NCI-H146 (cell line): ENCODE measurements at places on chromosomes 4 and X.

- no peak for DNase-seq
Observed at GRCh38 chr4:25702848-25703247, 47.2 kb downstream of the SLC34A2 start.

DNA sequence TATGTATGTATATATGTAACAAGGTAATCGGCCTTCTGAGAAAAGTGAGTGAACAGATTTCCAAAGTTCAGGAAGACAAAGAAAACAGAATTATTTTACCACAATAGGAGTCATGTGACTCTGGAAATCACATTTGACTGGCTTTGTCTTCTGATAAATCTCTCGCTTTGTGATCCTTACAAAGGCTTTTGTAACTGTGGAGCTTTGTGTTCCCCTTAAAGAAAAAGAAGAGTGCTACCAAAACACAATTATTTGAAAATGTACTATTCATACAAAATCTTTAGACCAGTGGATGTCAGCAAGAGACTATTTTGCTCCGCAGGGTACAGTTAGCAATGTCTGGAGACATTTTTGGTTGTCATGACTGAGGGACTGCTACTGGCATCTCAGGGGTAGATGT is 238.8 kb downstream of the LDB2 start:
- DNase-seq, result no peak

GRCh38 chr4:139295942-139296299 is 5.4 kb upstream of the NAA15 start:
- DNase-seq, result no peak

DNA sequence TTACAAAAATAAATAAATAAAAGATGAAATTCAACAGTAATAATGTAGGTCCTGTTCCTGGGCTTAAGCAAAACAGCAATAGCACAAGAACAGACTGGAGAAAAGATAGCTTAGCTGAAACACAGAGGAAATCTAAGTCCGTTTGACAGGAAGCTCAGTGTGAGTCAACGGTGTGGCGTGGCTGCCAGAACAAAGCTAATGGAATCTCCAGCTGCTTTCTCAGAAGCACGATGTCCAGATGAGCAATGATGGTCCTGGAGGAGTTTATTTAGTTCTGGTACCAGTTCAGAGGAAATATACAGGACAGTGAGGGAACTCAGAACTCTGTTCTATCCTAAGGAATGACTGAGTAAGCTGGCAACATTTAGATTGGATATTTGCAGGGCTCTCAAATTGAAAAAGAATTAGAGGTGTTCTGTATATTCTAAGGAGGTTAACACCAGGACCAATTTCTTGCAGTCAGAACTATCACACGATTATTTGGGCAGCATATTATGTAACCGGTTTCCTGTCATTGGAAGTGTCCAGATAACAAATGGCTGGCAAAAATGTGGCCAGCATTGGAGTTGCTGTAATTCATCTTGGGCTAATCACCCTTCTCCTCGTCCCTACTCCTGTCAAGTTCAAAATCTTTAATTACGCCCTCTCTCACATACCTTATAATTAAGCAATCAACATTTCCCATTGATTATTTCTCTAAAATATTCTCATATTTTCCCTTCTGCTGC is 12.7 kb downstream of the GAB3 start:
- DNase-seq, result no peak

DNA sequence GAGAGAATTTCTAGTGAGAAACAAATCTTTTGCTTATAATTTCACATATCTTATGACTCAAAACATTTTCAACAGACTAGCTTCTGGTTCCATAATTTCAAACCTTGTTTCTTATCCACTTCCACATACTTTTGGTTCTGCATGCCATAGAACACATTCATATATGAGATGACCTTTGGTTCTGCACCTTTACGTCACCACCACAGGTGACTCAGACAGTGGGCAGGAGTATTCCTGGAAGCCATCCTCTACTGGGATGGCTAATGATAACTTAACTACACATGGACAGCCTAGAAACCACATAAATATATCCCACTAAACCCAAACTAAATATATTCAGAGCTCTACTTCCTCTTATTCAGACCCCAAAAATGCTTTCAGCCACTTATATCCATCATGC is 133.3 kb downstream of the DCK start:
- no peak for DNase-seq

GRCh38 chr4:170348945-170349344 is 259.2 kb upstream of the AADAT start:
- DNase-seq, result no peak

DNA sequence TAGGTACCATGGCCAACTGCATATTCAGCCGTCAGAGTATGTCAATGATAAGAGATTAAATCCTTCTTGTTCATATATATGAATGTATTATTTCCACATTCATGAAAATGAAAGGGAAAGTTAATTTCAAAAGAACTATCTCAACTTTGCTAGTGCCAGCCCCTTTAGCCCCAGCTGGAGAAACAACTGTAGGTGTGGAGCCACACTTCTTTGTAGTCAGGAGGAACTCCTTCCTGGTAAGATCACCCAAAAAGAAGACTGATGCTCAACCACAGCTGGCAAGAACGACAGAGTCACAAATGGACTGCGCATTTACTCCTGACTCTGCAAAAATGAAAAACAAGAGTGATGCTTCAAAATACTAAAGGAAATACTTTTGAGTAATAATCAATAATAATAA is 136.3 kb downstream of the RASL11B start:
- no peak for DNase-seq

- no peak for DNase-seq
Observed at GRCh38 chr4:42452823-42453222, 55.5 kb downstream of the SHISA3 start.

GRCh38 chr4:133869486-133869885 is 332.1 kb downstream of the PABPC4L start:
- no peak for DNase-seq

- no peak for DNase-seq
Observed at GRCh38 chrX:155695419-155695818, 82.7 kb upstream of the TMLHE start.

DNA sequence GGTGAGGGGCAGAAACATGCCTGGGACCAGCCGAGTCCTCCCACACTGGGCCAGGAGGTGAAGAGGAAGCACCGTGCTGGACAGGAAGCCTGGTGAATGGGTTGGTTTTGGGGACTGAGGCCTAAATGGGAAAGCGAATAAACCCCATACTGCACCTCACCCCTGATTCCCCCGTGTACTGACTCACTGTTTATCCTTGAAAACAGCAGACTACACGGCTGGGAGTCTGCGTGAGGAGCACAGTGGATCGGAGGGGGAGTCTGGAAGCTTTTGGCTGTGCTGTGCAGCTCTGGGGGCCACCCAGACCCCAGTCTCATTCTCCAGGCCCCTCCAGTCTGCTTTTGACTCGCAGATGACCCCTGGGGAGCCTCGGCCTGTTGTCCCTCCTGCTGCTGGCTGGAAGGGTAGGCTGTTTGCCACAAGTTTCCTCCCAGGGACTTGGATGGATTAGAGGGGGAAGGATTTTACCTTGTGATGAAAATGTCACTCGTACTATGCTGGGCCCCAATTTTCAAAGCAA is 90.0 kb downstream of the PSAPL1 start:
- no peak for DNase-seq

- no peak for DNase-seq
Observed at GRCh38 chr4:8547108-8547911, 32.9 kb upstream of the GPR78 start.

- peak; percentile 51 for DNase-seq
Observed at GRCh38 chr4:11152684-11153083, 276.0 kb downstream of the HS3ST1 start.

DNA sequence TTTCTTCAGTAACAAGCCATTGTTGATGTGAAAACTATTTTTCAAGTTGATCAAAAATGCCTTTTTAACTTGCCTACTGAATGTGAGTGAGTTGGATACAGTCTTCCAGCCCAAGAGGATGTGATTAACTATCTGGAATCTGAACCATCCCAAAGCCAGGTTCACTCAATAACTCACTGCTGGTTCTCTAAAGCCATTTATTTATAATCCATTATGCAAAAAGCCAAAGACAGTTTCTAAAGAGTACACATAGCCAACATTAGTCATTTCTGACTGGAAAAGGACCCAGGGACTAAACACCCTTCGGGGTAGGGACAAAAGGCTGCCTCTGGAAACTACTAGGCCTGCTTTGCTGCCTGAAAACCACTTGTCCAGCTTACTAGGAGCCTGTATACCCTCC is 109.6 kb downstream of the SHROOM4 start:
- DNase-seq, result no peak
